Stimulated activated CD8-positive, alpha-beta memory T cell treated with anti-CD3 and anti-CD28 coated beads, Interleukin-12 subunit alpha, Interleukin-12 subunit beta, amount 100 ng/mL, for 1 hour (primary cell): ENCODE measurements at places on chromosomes 1 and 21.

GRCh38 chr21:31865429-31865970 lies 7.3 kb upstream of the HUNK start:
- DNase-seq, result no peak

DNA sequence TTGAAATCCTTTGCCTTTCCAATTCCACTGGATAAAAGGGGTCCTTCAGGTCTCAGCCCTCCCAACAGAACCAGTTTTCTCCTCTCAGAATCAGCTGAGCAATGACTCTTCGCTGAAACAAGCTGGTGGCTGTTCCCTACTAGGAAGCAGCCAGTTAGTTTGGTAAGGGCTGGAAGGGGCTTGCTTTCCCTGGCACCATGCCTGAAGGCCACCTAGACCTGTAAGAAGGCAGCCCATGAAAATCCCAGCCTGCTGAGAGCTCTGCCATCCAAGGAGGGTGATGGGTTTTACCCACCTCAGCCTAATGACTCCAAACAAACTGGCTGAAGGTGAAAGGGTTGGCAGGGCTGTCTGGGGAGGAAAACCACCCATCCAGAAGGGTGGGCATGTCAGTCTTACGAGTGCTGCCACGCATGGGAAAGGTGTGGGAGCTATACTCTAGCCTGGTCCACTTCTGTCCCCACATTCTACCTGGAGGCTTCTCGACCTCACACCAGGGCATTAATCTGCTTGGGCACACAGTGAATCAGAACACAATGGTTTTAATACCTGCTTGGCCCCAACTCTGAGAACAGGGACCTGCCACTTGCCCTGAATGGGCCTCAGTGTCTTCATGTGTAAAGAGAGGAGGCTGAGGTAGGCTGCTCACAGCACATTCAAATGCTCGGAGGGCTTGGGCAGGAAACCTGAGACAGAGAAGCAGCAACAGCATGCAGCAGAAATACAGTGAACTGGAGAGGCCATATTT lies 53.0 kb downstream of the CD46 start:
- no peak for DNase-seq

DNA sequence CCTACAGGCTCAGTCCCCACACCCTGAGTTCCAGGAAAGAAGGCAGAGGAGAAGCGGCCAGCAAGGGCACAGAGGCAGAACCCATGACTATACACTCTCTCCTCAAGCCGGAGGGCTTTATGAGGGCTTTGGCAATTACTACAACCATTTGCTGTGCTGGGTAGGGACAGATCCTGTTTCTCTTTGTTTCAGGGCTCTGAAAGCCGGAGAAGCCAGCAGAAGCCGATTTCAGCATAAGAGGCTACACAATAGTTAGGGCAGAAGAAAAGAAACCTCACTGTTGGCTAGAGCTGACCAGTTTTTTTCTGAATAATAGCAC lies 13.9 kb downstream of the GPR3 start:
- no peak for DNase-seq

- DNase-seq, result no peak
Observed at GRCh38 chr1:244066954-244067716, 16.1 kb downstream of the ZBTB18 start.

DNA sequence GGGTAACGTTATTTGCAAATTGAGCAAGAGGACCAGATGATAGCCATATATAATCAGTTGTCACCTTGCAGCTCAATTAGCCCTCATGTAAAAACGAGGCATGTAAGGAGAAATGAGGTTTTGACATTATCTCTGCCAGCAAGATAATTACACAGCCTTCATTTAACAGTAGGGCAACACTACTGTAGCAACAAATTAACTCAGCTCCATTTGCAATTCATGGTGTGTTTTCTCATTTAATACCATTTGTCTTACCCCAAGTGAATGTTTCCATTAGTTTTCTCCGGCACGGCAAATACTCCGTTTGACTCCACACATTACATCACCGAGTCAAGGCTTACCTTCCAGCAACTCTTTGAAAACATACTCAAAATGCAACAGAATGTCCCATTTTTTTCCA lies 66.7 kb downstream of the GPATCH2 start:
- DNase-seq, result no peak

DNA sequence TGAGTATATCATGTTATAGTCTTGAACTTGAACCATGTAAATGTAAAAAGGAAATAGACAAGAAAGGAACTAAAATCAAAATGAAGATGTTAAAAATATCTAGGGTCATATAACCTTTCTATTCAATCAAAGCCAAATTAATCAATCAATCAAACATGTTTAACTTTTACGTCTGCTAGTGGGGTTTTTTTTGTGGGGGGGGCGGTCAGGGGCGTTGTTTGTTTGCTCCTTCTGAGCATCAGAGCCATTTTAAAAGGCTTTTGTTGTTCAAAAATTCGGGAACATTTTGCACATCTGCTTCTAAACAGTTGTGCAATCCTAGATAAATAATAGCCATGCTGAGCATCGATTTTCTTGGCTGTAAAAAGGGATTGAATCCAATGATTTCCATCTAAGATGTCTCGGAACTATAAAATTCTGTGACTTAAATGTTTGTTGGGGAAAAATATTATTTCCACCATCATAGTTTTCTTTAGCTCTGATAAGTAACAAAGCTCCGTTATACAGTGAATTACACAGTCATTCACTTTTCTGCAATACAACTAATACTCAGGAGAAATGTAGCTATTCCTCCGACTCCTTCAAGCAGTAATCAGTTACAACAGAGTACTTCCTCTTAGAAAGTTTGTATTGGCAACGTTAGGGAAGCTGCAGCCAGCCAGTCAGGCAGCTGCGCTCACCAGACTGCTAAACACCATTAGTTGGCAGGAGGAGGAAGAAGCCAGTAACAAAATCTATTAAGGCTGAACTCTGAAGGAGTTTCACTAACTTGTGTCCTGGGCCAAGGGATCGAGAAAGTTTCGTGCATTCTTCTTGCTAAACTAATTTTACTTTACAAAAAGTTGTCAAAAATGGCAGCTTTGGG lies 2.2 kb downstream of the SPATA6 start:
- no peak for DNase-seq

DNA sequence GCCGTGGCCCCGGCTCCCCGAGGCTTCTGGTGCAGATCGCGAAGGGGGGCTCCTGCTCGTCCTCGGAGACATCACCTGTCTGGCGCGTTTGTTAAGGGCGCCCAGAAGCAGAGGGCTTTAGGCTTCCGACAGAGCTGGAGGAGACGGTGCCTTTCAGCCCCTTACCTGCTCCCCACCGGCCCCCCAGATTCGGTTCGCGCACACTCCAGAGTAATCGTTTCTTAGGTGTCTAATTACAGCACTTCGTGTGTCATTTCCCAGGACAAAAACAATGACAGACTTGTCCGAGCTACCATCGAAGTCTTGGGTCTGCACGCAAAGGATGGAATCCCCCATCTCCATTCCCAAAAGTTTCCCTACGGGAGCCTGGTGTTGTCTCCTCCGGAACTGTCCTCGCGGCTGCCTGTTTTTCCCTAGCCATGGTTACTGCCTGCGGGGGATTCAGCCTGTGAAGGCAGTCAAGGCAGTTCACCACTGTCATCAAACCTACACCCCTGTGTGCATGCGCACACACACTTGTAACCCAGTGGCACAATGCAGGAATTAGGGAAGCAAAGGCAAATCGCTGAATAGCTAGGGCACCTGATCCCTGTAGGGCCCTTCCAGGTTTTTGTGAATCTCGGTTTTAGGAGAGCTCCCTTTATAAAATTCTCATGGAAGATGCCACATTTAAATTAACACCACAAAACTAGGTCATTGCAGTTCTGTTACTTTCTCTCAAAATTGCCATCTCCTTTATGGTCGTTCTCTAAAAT lies 738 bp upstream of the CDC42BPA start:
- DNase-seq, result no peak

DNA sequence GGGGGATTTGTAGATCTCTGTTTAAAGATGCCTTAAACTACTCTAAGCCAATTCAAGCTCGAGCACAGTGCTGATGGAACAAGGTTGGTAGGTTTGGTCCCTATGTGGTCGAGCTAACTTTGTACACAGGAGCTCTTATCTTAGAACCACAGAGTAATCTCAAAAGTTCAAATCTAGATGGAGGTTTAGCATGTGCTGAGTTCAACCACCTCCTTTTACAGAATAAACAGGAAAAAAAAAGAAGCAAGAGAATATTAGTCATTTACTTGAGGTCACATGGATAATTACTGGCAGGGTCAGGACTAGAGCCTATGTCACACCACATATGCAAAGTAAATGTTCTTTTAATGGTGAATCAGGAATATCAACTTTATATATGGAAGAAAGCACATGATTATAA lies 86.2 kb downstream of the DTL start:
- DNase-seq, result no peak

DNA sequence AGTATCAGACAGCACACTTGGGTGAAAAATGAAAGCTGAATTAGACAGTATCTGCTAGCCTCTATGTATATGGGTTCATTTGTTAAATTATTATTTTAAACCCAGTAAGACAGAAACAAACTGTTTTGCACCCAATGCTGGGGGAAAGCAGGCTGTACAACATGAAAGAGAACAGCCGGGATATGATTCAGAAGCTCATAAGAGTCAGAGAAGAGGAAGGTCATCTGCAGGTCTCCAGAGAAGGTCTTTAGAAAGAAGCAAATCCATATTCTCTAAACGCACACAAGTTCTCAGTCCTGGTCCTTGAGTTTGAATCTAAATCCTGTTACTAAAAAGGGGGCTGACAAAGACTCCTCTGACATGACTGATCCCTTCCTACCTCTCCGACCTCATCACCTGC lies 155.1 kb downstream of the SIPA1L2 start:
- no peak for DNase-seq

- DNase-seq, result no peak
Observed at GRCh38 chr1:35261412-35262120, 6.9 kb upstream of the ZMYM4 start.

DNA sequence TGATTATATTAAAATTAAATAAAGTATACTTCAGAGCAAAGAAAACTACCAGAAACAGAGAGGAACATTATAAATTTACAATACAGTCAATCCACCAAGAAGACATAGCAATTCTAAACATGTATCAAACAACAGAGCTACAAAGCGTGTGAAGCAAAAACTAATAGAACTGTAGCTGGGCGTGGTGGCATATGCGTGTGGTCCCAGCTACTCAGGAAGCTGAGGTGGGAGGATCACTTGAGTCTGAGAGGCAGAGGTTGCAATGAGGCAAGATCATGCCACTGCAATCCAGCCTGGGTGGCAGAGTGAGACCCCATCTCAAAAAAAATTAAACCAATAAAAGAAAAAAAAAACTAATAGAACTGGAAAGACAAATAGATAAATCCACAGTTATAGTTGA lies 12.3 kb downstream of the CCDC185 start:
- no peak for DNase-seq

GRCh38 chr1:231478811-231479210 lies 49.7 kb upstream of the TSNAX start:
- DNase-seq, result no peak

DNA sequence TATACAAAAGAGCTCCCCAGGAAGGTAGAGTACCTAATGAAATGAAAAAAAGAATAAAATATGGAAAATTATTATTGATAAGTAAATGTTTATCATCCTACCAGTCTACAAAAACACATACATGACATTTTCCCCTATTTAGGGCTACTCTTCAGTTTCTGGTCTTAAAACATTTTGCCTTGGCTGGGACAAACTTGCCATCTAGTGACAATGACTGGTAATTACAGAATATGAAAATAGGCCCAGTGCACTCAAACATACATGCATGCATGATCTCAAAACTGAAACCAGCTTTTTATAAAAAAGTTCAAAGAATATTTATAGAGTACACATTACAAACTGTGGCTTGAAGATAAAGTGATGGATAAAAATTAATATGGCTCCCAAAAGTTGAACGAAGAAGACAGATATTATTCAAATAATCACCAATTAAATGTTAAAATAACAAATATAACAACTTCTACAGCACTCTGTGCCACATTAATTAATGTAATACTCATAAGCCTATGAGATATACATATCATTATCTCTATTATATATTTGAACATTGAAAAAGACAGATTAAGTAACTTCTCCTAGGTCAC lies 10.5 kb upstream of the RNPC3 start:
- DNase-seq, result no peak

DNA sequence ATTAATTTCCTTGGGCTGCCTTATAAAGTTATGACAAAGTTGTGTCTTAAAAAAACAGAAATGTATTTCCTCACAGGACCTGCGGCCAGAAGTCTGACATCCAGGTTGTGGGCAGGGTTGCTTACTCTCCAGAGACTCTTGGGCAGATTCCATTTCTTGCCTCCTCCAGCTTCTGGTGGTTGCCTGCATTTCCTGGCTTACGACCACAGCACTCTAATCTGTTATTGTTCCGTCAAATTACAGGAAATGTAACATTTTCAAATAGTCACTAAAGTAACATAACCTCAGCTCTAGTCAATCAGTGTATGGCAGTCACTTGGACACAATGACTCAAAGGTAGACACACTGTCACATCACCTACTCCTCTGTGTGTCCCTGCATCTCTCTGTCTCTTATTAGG lies 226.8 kb downstream of the DNAH14 start:
- DNase-seq, result no peak

- no peak for DNase-seq
Observed at GRCh38 chr1:232707142-232707541, 77.2 kb upstream of the SIPA1L2 start.

- DNase-seq, result no peak
Observed at GRCh38 chr1:164748253-164748899, 189.4 kb downstream of the PBX1 start.

GRCh38 chr1:168893359-168893801 lies 164.4 kb upstream of the DPT start:
- no peak for DNase-seq

DNA sequence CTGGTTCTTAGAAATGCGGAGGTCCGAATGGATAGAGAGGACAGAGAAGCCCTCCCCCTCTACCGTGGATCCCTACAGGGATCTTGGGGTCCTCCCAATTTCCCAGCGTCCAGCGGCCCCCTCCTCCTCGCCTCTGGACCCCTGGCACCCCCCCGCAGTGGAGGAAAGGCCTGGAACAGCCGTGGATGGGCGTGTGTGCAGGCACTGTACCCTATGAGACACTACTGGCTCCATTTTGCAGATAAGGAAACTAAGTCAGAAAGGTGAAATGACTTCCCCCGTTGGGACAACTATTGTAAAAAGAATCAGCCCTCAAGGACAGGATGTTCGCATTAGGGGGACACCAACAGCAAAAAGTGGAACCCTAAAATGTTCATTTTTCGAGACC lies 931 bp upstream of the CLSTN1 start:
- no peak for DNase-seq

DNA sequence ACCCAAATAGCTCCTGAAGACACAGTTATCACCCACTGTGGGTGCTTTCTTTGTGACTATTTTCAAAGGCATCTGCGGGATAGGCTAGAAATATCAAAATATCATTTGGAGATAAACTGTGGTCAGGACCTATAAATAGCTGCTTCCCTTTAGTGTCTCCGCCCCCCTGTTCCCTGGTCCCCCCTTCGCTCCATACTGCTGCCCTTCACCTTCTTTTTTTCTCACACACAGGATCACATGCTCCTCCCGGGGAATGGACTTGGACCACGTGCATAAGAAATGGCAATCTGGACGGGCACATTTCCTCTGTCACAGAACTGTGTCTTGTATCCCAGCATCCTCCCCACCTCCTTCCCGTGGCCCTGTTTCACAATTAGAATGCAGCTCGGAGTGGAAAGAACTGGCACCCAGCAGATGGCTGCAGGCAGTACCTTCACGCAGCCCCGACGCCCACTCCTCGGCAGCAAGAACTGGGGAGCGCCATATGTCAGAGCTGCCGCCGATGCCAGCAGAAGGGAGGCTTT lies 68.8 kb upstream of the SSX2IP start:
- no peak for DNase-seq

GRCh38 chr1:78003070-78003746 lies 1.5 kb upstream of the DNAJB4 start:
- DNase-seq, result no peak
